ENCODE measurements at places on chromosomes 12 and 14.
A peak's percentile ranks its signal among the peaks of the same experiment; 100 is the strongest.

GRCh38 chr14:21086908-21087293 is 11.6 kb downstream of the ZNF219 start:
- DNase-seq = peak; percentile 10

DNA sequence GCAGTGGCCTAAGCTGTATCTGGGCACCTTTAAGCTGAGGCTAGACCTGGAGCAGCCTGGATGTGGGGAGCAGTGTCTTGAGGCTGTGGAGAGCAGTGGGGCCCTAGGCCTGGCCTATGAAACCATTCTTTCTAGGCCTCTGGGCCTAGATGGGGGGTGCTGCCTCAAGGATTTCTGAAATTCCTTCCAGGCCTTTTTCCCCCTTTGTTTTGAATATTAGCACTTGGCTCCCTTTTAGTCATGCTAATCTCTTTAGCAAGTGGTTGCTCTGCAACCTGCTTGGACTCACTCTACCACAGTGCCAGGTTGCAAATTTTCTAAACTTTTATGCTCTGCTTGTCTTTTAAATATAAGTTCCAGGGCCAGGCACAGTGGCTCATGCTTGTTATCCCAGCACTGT is 41.6 kb upstream of the RFX4 start:
- DNase-seq = no peak

DNA sequence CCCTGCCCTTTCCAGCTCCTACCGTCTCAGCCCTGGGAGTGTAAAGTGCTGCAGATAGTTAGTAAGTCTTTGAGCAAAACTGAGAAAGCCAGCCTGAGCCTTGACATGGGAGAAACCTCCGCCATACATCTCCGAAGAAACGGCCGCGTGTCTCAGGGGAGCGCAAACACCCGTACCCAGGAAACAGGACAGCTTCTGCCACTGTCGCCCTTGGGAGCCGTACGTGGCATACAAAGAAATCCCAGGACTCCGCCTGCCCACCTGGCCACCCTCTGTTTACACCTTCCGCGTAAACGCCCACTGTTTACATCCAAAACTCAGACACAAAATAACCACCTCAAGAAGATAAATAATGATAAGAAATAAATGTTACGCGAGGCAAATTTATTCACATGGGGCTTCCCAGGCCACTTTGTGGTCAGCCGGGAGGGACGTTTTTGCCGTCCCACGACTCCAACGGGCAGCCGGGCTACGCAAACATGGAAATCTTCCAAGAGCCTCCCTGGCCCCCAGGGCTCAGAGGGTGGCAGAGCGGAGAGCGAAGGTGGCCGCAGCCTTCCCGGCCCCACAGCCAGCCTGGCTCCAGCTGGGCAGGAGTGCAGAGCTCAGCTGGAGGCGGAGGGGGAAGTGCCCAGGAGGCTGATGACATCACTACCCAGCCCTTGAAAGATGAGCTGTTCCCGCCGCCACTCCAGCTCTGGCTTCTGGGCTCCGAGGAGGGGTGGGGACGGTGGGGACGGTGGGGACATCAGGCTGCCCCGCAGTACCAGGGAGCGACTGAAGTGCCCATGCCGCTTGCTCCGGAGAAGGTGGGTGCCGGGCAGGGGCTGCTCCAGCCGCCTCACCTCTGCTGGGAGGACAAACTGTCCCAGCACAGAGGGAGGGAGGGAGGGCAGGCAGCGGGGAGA is at the start of gene BDKRB2:
TSS of gene BDKRB2 (plus strand) at position 689 of the 908 bp plus-strand sequence. CDS start 32,269 bp downstream, outside the sequence.
- peak; percentile 61 for DNase-seq

DNA sequence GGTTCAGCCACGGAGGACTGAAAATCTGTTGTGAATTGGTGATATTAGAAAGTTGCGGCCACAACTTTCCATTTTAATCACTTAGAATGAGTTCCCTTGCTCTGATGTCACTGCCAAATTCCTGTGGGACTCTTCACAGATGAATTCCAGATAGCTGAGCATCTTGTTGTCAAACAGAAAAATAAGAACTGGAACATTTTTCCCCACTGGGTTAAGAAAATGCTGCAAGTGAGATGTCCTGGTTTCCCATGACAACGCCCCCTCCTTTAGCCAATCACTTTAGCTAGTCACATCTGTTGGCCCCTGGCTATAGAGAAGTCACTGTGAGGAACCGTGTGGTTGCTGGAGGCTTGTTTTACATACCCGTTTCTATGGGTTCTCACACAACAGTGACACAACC is 135.9 kb downstream of the KTN1 start:
- no peak for DNase-seq

DNA sequence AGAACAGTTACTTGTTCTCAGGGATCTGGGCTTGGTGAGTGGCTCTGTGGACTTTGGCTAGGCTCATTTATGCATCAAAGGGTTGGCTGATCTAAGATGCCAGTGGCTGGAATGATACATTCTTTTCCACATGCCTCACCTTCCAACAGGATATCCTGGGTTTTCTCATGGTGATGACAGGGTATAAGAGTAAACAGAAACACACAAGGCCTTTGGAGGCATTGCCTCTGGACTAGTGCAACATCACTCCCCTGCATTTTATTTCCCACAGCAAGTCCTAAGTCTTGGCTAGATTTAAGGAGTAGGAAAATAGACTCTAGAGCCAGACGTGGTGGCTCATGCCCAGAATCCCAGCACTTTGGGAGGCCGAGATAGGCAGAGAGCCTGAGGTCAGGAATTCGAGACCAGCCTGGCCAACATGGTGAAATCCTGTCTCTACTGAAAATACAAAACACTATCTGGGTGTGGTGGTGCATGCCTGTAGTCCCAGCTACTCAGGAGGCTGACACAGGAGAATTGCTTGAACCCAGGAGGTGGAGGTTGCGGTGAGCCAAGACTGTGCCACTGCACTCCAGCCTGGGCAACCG is 47.9 kb downstream of the RPH3A start:
- DNase-seq = no peak
